Aorta (tissue), 5 donors: ENCODE measurements at places on chromosomes 1 and 21. TPM values are rescaled to one million over a fixed set of nuclear protein-coding genes. Genes with fewer than 3 reads are reported as not detected.

DNA sequence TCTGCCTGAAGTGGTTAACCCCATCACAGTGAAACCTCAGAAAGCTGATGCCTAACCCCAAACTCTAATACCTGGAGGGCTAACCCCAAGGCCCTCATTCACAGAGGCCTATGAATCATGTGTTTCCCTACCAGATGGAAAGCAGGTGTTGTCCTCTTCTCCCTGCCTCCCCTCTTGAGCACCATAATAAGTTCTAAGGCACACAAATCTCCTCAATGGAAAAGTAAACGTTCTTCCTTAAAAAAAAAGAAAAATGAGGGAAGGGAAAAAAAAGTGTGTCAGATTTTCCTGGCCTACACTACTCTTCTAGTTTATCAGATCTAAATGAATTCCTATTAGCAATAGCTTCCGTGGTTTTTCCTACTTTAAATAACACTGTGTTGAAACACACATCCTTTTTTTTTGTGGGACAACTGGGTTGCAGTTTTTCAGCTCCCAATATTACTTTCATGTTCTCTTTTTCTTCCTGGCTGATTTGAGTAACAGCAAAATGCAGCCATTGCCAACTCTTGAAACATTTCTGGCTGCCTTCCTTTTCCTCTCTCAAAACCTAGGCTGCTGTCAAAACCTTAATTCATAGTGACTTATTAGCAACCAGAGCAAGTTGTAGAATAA lies 43.2 kb downstream of the SLC44A3 start:
- H3K27me3 ChIP-seq: no peaks in the 10 kb centered on the region
- no peak for DNase-seq
- H3K27ac ChIP-seq: peak overlapping the region; percentile 98
- peaks cover 8% of the 10 kb centered on the region for H3K4me1 ChIP-seq
- H3K4me3 ChIP-seq: no peak overlapping the region
- H3K36me3 ChIP-seq: no peaks in the 10 kb centered on the region

GRCh38 chr21:37074546-37074945 lies 1.5 kb downstream of the TTC3 start:
- H3K36me3 ChIP-seq: peaks cover 2% of the 10 kb centered on the region
- H3K4me3 ChIP-seq: peak overlapping the region; percentile 55
- H3K4me1 ChIP-seq: no peaks in the 10 kb centered on the region
- no peak for DNase-seq

GRCh38 chr21:28127175-28127785 lies 865.4 kb downstream of the LTN1 start:
- no peak for DNase-seq
- H3K27me3 ChIP-seq: no peaks in the 10 kb centered on the region
- H3K4me1 ChIP-seq: no peaks in the 10 kb centered on the region
- H3K4me3 ChIP-seq: no peak overlapping the region
- no peaks in the 10 kb centered on the region for H3K36me3 ChIP-seq

GRCh38 chr1:79074975-79075374 lies 68.4 kb upstream of the ADGRL4 start:
- no peaks in the 10 kb centered on the region for H3K4me1 ChIP-seq
- H3K36me3 ChIP-seq: no peaks in the 10 kb centered on the region
- H3K4me3 ChIP-seq: no peak overlapping the region
- H3K27ac ChIP-seq: no peak overlapping the region

DNA sequence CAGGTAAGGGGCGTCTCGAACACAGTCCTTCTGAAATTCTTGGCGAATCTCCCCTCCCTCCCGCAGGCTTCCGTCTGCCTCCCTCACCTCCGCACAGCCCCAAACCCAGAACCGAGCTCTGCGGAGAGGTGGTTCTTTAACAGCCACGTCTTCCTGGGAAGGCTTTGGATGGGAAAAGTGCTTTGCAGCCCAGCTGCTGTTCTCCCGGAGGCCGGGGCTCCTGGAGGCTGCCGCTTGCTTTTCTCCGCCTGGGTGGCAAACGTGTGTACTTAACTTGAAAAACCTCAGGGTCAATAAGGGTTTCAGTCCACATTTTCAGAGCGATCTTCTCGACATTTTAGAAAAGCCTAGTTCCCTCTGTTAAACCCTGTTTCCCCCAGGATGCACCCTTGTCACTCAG lies 109.3 kb downstream of the PRDM16 start:
- H3K27ac ChIP-seq: no peak overlapping the region
- no peaks in the 10 kb centered on the region for H3K27me3 ChIP-seq
- H3K4me3 ChIP-seq: no peak overlapping the region
- no peaks in the 10 kb centered on the region for H3K36me3 ChIP-seq

DNA sequence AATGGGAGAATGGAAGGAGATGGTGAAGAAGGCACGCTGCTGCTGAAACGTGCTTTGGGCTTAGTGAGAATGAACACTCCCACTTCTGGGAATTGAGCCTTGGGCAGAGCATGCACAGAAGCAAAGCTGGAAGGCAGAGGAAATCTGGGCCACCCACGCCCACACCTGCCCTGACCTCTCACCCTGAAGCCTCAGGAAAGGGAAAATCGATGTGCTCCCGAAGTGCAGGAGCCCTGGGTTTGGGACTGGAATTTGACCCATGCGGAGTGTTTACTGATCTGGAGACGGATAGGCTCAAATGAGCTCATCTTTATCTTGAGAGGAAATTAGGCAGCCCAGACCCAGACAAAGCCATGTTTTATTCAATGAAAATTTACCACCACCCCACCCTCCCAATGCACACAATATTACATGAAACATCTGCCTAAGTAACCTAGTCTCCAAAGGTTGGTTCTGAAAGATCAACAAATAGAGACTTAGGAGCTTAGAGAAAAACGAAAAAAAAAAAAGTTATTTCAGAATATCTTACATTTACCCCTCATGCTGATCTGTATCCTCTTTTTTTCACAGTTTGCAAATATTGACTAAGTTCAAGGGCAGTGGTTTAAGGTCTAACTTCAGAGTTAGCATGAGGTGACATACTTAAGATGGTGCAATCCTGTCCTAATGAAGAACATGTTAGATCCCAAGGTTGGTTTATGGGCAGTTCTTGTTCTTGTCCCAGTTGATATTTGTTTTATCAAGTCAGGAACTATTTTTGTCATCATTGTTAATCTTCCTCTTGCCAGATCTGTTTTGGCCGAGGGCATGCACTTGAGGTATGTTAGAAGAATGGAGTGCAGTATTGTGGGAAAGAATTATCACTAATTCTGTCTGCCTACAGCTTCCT lies 63.0 kb downstream of the PROX1 start:
- no peaks in the 10 kb centered on the region for H3K4me1 ChIP-seq
- H3K27me3 ChIP-seq: no peaks in the 10 kb centered on the region
- H3K36me3 ChIP-seq: no peaks in the 10 kb centered on the region
- H3K4me3 ChIP-seq: no peak overlapping the region

DNA sequence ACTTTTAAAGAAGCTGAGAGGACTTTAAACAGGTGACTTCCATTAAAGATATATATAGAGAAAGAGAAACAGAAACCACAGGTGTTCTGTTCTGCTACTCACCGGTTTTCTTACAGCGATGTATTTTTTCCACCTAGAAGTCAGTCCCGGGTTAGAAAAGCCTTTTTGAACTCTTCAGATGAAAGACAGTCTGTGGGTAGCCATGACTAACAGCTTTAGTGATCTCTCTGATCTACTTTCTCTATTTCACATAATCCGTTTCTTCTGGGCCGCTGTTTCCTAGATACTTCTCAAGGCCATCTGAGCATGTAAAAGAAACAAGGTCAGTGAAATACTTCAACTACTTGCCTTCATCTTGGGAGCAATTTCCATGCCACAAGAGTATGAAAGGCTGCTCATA lies 25.1 kb downstream of the WDR64 start:
- no peak overlapping the region for H3K27ac ChIP-seq
- DNase-seq: no peak
- no peaks in the 10 kb centered on the region for H3K36me3 ChIP-seq

- H3K27ac ChIP-seq: no peak overlapping the region
- H3K27me3 ChIP-seq: no peaks in the 10 kb centered on the region
- H3K36me3 ChIP-seq: no peaks in the 10 kb centered on the region
Measured at GRCh38 chr1:119372503-119373086, 4.0 kb downstream of the HAO2 start.

DNA sequence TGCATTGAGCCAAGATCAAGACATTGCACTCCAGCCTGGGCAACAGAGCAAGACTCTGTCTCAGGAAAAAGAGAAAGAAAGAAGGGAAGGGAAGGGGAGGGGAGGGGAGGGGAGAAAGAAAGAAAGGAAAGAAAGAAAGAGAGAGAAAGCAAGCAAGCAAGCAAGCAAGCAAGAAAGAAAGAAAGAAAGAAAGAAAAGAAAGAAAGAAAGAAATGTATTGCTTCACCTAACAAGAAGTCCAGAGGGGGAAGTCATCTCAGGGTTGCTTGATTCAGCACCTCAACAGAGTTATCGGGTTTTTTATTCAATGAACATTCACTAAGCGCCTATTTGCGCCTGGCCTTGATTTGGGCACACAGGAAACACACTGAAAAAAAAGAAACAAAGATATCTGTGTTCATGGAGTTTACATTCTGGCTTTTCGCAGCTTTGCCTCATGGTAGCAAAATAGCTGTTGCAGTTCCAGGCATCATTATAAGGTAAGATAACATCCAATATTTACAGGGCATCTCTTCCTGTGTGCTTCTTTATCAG lies 8.2 kb upstream of the RCSD1 start:
- no peaks in the 10 kb centered on the region for H3K36me3 ChIP-seq
- H3K4me3 ChIP-seq: no peak overlapping the region
- DNase-seq: no peak
- no peak overlapping the region for H3K27ac ChIP-seq

DNA sequence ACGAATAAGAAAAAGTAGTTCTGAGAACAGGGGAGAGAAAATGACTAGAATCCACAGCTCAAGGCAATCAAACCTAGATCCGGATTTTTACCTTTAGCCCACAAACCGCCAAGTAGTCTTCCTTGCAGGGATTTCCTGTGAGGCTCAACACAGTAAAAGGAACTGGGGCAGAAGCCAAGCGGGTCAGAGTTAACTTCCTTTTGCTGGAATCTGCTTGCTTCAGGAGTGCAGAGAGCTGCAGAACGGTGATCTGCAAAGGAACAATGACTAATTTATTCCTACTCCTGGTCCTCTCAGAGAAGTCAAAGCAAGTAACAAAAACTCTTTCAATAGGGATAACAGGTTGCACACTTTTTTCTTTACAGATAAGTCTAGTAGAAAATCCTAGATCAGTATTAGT lies 53.4 kb downstream of the UBR4 start:
- H3K36me3 ChIP-seq: peaks cover 35% of the 10 kb centered on the region
- H3K27me3 ChIP-seq: no peaks in the 10 kb centered on the region
- H3K27ac ChIP-seq: no peak overlapping the region
- H3K4me3 ChIP-seq: no peak overlapping the region
- no peaks in the 10 kb centered on the region for H3K4me1 ChIP-seq

DNA sequence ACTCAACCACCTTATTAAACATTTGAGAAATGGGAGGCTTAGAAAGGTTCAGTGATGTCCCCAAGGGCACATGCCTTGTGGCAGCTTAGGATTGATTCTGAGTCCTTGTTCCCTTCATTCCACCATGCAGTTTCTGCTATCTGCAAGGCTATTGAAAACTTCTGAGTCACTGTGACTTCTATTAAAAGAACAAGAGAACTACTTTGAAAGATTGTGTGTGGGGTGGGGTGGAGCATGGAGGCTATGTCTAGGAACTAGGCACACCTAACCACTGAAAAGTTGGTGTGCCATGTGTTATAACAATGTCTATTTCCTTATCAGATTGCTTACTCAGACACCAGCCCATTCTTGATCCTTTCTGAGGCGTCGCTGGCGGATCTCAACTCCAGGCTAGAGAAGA lies 10.8 kb downstream of the MTARC1 start:
- H3K27ac ChIP-seq: no peak overlapping the region
- no peak overlapping the region for H3K4me3 ChIP-seq
- no peak for DNase-seq

GRCh38 chr1:58096714-58097113 lies 449.8 kb downstream of the OMA1 start:
- H3K36me3 ChIP-seq: no peaks in the 10 kb centered on the region
- no peaks in the 10 kb centered on the region for H3K27me3 ChIP-seq
- no peaks in the 10 kb centered on the region for H3K4me1 ChIP-seq
- H3K4me3 ChIP-seq: no peak overlapping the region
- H3K27ac ChIP-seq: no peak overlapping the region
- DNase-seq: no peak

DNA sequence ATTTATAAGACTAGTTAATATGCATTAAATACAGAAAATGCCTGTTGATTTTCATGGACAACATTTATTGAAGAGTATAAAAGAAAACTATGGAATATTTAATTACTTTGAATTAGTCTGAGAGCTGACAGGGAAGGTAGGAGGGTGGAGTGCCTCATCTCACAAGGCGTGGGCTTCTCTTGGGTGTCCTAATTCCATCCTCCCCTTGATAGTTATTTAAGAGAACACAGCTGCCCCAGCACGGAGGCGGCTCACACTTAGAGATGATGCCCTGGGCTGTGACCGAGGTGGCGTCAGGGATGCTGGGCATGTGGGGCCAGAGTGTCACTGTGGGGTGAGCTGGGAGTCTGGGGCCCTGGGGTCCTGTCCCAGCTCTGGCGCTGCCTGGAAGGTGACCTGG lies 493.0 kb downstream of the PTPRU start:
- DNase-seq: no peak
- H3K36me3 ChIP-seq: no peaks in the 10 kb centered on the region
- no peaks in the 10 kb centered on the region for H3K27me3 ChIP-seq
- H3K27ac ChIP-seq: no peak overlapping the region

- peaks cover 11% of the 10 kb centered on the region for H3K4me1 ChIP-seq
- H3K36me3 ChIP-seq: no peaks in the 10 kb centered on the region
- DNase-seq: no peak
- no peak overlapping the region for H3K4me3 ChIP-seq
Measured at GRCh38 chr1:39145331-39145965, 59.0 kb upstream of the MACF1 start.

- H3K27me3 ChIP-seq: no peaks in the 10 kb centered on the region
- H3K27ac ChIP-seq: no peak overlapping the region
Measured at GRCh38 chr1:98565951-98566350, 95.6 kb upstream of the SNX7 start.

GRCh38 chr21:42525676-42526378 lies 12.2 kb downstream of the SLC37A1 start:
- H3K27me3 ChIP-seq: no peaks in the 10 kb centered on the region
- H3K36me3 ChIP-seq: no peaks in the 10 kb centered on the region
- no peak overlapping the region for H3K4me3 ChIP-seq
- H3K27ac ChIP-seq: no peak overlapping the region
- DNase-seq: no peak

- no peaks in the 10 kb centered on the region for H3K36me3 ChIP-seq
- H3K27me3 ChIP-seq: no peaks in the 10 kb centered on the region
- no peak for DNase-seq
- no peak overlapping the region for H3K27ac ChIP-seq
- H3K4me1 ChIP-seq: no peaks in the 10 kb centered on the region
- no peak overlapping the region for H3K4me3 ChIP-seq
Measured at GRCh38 chr1:111234866-111235265, 7.4 kb downstream of the CHI3L2 start.

DNA sequence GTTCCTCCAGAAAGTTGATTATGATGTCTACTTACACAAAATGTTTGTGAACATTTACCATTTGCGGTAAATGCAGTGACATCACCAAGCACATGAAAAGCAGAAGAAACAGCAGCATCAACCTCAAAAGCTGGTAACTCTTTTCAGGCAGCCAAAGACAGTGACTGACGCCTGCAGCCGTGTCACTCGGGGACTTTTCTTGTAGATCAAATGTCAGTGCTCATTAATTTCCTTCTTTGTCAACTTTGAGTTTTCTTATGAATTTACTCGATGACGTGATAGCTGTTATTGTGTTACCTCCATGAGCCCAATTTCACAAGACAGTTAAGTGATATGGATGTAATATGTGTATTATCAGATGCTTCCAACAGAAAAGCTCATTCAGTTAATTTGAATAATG lies 92.5 kb downstream of the RIPK4 start:
- no peak for DNase-seq
- H3K4me1 ChIP-seq: no peaks in the 10 kb centered on the region
- no peaks in the 10 kb centered on the region for H3K36me3 ChIP-seq

Gene TNFRSF25
- total RNA-seq: 6.5 TPM

Gene LRRIQ3
- total RNA-seq: 0.81 TPM

Gene LCE1C
- total RNA-seq: not detected

Gene CD5L
- total RNA-seq: 1.0 TPM

Gene WNT4
- not detected for total RNA-seq

Gene TAF12
- total RNA-seq: 14.6 TPM

Gene ARHGAP29
- 40.1 TPM for total RNA-seq
